ENCODE measurements at places on chromosomes 2 and 18. TPM values are rescaled to one million over a fixed set of nuclear protein-coding genes. Genes with fewer than 3 reads are reported as not detected.

DNA sequence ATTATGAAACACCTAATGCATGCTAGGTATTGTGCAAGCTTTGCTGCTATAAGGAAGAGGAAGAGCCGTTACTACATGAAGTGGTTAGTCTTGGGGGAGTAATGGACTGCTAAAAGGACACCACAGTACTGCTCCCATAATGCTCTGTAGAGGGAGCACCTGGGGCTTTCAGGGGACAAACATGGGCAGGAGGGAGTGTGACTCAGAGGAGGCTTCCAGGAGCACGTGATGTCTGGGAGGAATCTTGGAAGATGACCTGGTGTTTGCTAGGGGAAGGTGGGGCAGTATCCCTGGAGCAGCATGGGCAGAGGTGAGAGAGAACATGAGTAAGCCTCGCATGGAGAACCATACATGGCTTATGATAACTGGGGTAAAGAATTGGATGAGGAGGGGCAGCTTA, 18.8 kb downstream of the MAPK4 start:
- H3K27me3 ChIP-seq = peaks cover 35% of the 10 kb centered on the region
- no peaks in the 10 kb centered on the region for H3K4me1 ChIP-seq
- H3K27ac ChIP-seq = no peak overlapping the region
- no peak overlapping the region for H3K4me3 ChIP-seq

DNA sequence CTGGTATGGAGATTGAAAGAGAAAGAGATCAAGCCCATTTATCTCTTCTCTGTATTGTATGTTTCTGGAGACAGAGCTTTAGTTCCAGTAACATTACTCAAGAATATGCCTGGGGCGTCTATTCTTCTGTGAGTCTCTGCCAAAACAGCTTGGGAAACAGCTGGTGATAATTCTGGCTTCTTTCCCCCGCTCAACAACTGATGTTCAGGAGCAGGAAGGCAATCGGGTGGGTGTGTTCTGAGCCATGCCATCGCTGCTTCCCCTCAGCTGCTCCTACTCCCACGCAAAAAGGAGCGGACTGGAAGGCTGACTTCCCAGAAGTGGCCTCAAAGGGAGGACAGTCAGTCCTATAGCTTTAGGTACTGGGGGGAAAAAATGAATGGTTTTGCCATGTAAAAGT, 695.1 kb downstream of the PLCL1 start:
- H3K27ac ChIP-seq = no peak overlapping the region
- DNase-seq = peak; percentile 50
- no peaks in the 10 kb centered on the region for H3K27me3 ChIP-seq
- H3K36me3 ChIP-seq = no peaks in the 10 kb centered on the region
- H3K4me1 ChIP-seq = no peaks in the 10 kb centered on the region
- H3K4me3 ChIP-seq = no peak overlapping the region

DNA sequence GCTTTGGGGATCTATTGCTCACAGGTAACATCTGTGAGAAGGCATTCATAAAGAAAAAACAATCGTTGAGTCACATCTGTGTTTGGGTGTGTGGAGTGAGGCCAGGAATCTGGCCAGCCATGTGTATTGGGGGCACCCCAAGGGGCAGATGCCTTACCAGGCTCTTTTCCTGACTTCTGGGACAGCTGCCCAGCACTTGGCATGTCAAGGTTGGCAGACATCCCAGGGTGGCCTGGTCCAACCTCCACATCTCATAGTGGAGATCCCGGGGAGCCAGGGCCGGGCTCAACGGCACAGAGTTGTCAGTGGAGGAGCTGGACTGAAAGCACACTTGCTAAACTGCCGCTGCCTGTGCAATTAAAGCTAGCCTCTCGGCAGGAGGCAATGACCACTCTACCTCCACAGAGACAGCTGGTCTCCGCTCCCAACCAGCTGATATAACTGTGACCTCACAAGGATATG, 75.3 kb upstream of the MGAT4A start:
- no peaks in the 10 kb centered on the region for H3K36me3 ChIP-seq
- H3K27me3 ChIP-seq = no peaks in the 10 kb centered on the region
- no peak for DNase-seq
- H3K4me3 ChIP-seq = no peak overlapping the region

Gene NDC80
- total RNA-seq = 72.6 TPM

DNA sequence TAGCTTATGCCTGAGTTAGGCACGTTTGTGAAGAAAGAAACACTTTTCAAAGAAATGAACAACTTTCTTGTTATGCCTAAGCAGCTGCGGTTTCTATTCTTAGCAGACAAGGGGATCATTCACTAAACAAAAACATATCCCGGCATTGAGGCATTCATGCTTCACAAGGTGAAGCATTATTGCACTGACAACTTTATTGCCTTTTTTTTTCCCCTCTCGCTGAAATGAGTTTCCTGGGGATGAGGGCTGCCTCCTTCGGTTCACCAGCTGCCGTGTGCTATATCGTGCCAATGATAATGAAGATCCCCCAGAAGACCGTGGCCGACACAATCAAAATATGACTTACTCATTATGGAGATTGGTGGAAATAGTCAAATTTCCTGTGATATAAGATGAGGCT, 288.2 kb upstream of the ST6GAL2 start:
- H3K36me3 ChIP-seq = no peaks in the 10 kb centered on the region
- H3K27me3 ChIP-seq = no peaks in the 10 kb centered on the region
- no peak for DNase-seq

- H3K4me1 ChIP-seq = peaks cover 11% of the 10 kb centered on the region
- H3K27ac ChIP-seq = peak overlapping the region; percentile 47
- peak; percentile 60 for DNase-seq
Observed at GRCh38 chr2:85605406-85606115, 3.1 kb upstream of the TMEM150A start.

- H3K27me3 ChIP-seq = peaks cover 88% of the 10 kb centered on the region
- no peak overlapping the region for H3K4me3 ChIP-seq
- no peaks in the 10 kb centered on the region for H3K4me1 ChIP-seq
- DNase-seq = no peak
- H3K36me3 ChIP-seq = no peaks in the 10 kb centered on the region
Observed at GRCh38 chr2:163717515-163717914, 18.3 kb downstream of the FIGN start.

GRCh38 chr2:236370847-236371409, 106.7 kb upstream of the ASB18 start:
- H3K4me3 ChIP-seq = no peak overlapping the region
- no peaks in the 10 kb centered on the region for H3K4me1 ChIP-seq
- H3K36me3 ChIP-seq = no peaks in the 10 kb centered on the region
- peaks cover 56% of the 10 kb centered on the region for H3K27me3 ChIP-seq

Gene FABP1
- total RNA-seq = not detected

DNA sequence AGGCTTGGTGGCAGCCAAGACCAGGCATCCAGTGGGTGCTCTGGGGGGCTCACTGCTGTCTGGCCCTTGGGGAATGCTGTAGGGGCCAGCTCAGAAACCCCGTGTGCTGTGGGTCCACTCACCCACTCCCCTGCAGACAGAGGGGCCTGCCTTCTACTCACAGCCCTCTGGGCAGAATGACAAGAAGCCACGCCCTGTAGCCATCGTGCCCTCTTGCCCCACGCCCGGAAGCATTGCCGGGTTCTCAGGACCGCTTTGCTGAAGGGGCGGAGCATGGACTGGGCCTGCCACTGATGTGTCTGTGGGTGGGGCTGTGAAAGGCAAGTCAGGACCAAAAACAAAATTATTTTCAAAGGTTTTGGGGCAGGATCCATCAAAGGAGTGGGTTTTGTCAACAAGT, 27.8 kb downstream of the GLI2 start:
- H3K27me3 ChIP-seq = no peaks in the 10 kb centered on the region
- no peak for DNase-seq
- no peaks in the 10 kb centered on the region for H3K36me3 ChIP-seq
- H3K27ac ChIP-seq = no peak overlapping the region
- no peak overlapping the region for H3K4me3 ChIP-seq

DNA sequence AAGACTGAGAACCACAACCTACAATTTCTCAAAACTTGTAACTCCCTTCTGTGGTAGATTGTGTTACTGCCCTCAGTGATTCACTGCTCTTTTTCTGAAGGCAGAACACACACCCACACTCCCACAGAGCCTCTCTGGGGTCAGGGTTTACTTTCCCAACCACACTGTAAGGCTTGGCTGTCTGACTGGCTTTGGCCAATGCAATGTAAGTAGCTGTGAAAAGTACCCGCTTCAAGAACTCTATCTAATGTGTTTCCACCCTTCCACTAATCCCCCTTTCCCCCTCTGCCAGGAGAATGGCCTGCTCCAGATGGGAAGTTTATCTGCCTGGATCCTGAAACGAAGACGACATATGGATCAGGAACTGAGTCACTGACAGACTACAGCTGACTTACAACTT, 222.7 kb downstream of the CDH2 start:
- DNase-seq = no peak
- H3K4me3 ChIP-seq = no peak overlapping the region
- peaks cover 15% of the 10 kb centered on the region for H3K27me3 ChIP-seq
- H3K27ac ChIP-seq = no peak overlapping the region
- H3K36me3 ChIP-seq = no peaks in the 10 kb centered on the region

DNA sequence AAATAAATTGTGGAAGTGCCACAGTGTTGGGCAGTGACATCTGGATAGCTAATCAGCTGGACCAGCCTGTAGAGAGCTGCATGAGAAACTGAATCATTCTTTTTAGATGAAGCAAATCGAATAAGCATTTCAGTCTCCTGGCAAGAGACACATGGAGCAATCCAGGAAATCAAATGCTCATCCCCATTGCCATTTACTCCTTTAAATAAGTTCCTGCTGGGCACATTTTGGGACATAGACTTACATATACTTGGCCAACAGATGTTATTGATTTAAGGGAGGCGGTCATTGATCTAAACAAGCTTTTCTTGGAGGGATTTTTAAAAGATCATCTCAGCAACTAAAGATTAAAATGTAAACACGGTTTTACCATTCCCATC, 307.1 kb downstream of the STK39 start:
- no peaks in the 10 kb centered on the region for H3K36me3 ChIP-seq
- H3K4me1 ChIP-seq = no peaks in the 10 kb centered on the region
- no peak overlapping the region for H3K27ac ChIP-seq
- no peak for DNase-seq
- no peaks in the 10 kb centered on the region for H3K27me3 ChIP-seq

- DNase-seq = peak; percentile 76
- H3K36me3 ChIP-seq = no peaks in the 10 kb centered on the region
- no peaks in the 10 kb centered on the region for H3K27me3 ChIP-seq
Observed at GRCh38 chr2:174024524-174025270, 59.5 kb upstream of the SP3 start.

- H3K36me3 ChIP-seq = no peaks in the 10 kb centered on the region
- no peak overlapping the region for H3K4me3 ChIP-seq
- no peak for DNase-seq
- no peaks in the 10 kb centered on the region for H3K4me1 ChIP-seq
- H3K27ac ChIP-seq = no peak overlapping the region
Observed at GRCh38 chr18:78150590-78150989, 829.0 kb upstream of the SALL3 start.

- H3K36me3 ChIP-seq = no peaks in the 10 kb centered on the region
- no peak overlapping the region for H3K4me3 ChIP-seq
- no peak overlapping the region for H3K27ac ChIP-seq
- no peak for DNase-seq
- no peaks in the 10 kb centered on the region for H3K4me1 ChIP-seq
Observed at GRCh38 chr2:236977852-236978398, 107.8 kb upstream of the COPS8 start.

DNA sequence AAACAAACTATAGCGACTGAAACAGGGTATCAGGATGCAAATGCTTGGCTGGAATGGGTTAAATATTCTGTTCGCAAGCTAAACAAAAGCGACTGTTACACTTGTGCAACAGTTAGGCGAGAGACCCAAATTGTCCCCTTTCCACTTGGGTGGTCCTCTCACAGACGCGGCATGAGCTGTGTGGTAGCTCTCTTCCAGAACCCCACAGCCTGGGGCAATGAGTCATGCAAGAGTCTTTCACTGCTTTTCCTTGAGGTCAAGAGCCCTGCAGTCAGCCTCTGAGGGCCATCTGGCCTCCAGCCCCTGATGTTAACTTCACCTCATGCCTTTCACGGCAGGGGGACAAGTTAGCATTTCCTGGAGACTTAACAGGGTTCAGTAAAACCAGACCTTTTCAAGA, 25.7 kb downstream of the SULT1C4 start:
- H3K4me3 ChIP-seq = no peak overlapping the region
- H3K36me3 ChIP-seq = no peaks in the 10 kb centered on the region
- no peaks in the 10 kb centered on the region for H3K27me3 ChIP-seq
- H3K4me1 ChIP-seq = no peaks in the 10 kb centered on the region

DNA sequence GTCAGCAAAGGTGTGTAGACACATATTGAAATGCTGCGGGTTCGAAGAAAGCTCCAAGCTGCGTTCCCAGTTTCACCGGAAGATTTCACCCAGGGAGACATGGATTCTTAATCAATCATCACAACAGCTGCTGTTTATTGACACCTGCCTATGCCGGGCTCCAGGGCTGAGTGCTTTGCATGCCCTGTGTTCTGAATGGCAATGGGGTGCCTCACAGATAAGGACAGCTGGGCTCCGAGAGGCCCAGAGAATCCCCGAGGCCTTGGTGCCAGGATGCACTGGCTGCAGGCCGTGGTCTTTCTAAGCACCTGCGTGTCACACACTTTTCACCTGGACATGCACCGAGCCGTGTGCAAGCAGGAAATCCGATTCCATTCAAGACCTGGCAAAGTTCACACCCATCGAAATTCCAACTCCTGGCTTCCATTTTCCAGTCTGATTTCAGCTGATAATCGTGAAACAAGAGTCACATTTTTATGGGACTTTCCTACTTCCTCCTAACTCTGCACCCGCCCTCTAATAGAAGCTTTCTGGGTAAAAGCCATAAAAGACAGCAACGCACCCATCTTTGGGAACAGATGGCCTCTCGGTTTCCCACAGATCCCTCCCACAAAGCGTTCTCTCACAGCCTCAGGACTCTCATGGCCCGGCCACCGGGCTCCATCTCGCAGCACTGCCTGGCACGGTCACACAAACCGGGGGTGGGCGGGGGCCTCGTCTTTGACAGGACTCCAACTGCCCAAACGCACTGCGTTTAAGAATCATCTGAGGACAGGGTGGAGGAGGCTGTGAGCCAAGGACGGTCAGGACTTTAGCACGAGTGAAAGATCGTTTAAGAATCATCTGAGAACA, 245.6 kb upstream of the SALL3 start:
- no peaks in the 10 kb centered on the region for H3K36me3 ChIP-seq
- DNase-seq = no peak
- no peak overlapping the region for H3K4me3 ChIP-seq

GRCh38 chr18:24095976-24096375, 42.9 kb upstream of the CABYR start:
- no peaks in the 10 kb centered on the region for H3K4me1 ChIP-seq
- no peak overlapping the region for H3K4me3 ChIP-seq
- no peaks in the 10 kb centered on the region for H3K36me3 ChIP-seq
- DNase-seq = no peak
- no peaks in the 10 kb centered on the region for H3K27me3 ChIP-seq
- H3K27ac ChIP-seq = no peak overlapping the region

GRCh38 chr2:212136216-212136795, 402.3 kb downstream of the ERBB4 start:
- peaks cover 12% of the 10 kb centered on the region for H3K4me1 ChIP-seq
- DNase-seq = no peak
- no peak overlapping the region for H3K4me3 ChIP-seq
- H3K27ac ChIP-seq = no peak overlapping the region
- H3K27me3 ChIP-seq = no peaks in the 10 kb centered on the region
- no peaks in the 10 kb centered on the region for H3K36me3 ChIP-seq

GRCh38 chr2:52445686-52446085, 1321.9 kb upstream of the CHAC2 start:
- H3K36me3 ChIP-seq = no peaks in the 10 kb centered on the region
- H3K4me3 ChIP-seq = no peak overlapping the region
- H3K4me1 ChIP-seq = no peaks in the 10 kb centered on the region
- DNase-seq = no peak
- H3K27ac ChIP-seq = no peak overlapping the region

Gene PROM2
- total RNA-seq = 1.6 TPM

Gene MC5R
- total RNA-seq = not detected

- H3K27ac ChIP-seq = no peak overlapping the region
- H3K27me3 ChIP-seq = no peaks in the 10 kb centered on the region
- peaks cover 29% of the 10 kb centered on the region for H3K4me1 ChIP-seq
- peak; percentile 40 for DNase-seq
- H3K36me3 ChIP-seq = no peaks in the 10 kb centered on the region
Observed at GRCh38 chr18:46334868-46335281, 230.7 kb downstream of the HAUS1 start.

All from A673 (cell line).